MV-4-11 (cell line): ENCODE measurements at places on chromosomes 5 and 9.

- no peak for DNase-seq
These were observed 23.1 kb downstream of the JAK2 start for GRCh38 chr9:5008202-5008601.

GRCh38 chr5:125583321-125584139 is 837.1 kb upstream of the ZNF608 start:
- DNase-seq = no peak

GRCh38 chr5:59565551-59565950 is 328.0 kb downstream of the PDE4D start:
- no peak for DNase-seq

- DNase-seq = no peak
These were observed 8.6 kb downstream of the SPINK4 start for GRCh38 chr9:33248606-33249005.

DNA sequence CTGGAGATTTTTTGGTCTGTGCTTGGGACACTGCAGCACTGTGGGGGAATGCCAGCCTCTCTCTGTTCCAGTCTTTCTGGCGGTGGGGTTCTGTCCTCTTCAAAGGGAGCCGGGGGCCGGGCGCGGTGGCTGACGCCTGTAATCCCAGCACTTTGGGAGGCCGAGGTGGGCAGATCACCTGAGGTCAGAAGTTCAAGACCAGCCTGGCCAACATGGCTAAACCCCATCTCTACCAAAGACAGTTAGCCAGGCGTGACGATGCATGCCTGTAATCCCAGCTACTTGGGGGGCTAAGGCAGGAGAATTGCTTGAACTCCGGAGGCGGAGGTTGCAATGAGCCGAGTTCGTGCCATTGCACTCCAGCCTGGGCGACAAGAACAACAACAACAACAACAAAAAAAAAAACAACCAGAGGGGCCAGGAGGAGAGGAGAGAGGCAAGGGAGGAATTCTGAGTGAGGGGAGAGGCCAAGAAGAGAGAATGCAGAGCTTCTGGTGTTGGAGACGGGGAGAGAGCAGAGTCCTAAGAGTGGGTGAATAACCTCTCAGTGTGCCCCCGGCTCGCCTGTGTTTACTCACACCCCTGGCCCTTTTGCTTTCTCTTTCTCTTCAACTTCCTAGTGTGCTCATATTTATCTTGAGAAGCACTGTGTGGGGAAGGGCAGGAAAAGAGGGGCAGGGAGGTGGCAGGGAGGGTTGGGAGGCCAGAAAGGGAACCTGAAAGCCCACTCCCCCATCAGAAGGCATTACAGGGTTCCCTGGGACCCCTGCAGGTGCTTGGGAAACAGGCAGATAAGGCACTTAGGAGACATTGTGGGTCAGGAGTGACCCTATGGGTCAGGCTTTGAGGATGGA is 3.2 kb upstream of the SET start:
- peak; percentile 27 for DNase-seq
